ENCODE measurements at places on chromosomes 16 and 17. TPM values are rescaled to one million over a fixed set of nuclear protein-coding genes. Genes with fewer than 3 reads are reported as not detected.

- DNase-seq: no peak
Observed at GRCh38 chr17:72143245-72143644, 22.4 kb downstream of the SOX9 start.

GRCh38 chr17:60142872-60143499 is 6.8 kb upstream of the CA4 start:
- DNase-seq: peak; percentile 88

- DNase-seq: no peak
Observed at GRCh38 chr17:27595208-27595607, 35.8 kb upstream of the LGALS9 start.

CHD3 gene
- 18.0 TPM for total RNA-seq

DNA sequence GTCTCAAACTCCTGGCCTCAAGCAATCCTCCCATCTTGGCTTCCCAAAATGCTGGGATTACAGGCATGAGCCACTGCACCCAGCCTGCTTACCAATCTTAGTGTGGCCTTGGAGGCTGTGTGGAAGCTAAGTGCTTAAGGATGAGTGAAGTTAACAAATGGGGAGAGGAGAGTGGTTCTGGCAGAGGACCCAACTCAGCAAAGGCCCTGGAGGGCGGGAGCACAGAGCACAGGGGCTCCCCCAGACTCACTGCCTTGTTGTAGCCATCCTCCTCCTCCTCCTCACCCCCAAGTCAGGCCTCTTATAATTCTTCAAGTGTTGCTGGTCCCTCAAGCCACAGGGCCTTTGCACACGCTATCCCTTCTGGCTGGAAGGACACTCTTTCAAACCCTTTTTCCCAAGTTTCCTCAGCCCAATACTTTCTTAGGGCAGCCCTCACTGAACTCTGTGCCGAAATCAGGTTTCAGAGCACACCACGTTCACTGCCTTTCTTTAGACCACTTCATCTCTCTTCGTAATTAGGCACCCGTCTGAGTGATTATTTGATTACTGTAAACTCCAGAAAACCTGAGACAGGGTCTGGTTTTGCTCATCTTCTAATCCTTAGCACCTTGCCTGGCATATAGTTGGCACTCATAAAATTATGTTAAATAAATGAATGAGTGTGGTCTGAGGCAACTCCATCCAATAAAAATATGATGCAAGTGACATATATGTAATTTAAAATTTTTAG is 23.4 kb downstream of the NGFR start:
- DNase-seq: peak; percentile 39

DNA sequence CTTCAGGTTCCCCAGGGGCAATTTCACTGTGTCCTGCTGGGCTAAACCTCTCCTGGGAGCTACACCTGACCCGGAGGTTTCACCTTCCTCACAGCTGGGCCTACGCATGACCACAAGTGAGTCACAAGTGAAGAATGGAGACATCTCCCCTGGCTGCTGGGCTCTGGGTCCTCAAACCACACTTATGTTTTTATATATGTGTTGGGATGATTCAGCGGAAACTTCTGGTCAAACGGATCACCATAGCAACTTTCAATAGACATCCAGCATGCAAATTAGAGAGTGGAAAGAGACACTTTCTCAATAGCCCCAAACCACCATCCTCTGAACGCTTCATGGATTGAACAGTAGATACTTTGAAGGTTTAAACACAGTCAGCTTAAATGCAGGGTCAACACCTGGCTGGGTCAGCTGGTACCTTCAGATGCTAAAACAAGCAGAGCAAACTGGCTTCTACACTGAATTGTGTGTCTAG is 28.0 kb upstream of the MAF start:
- DNase-seq: no peak

DNA sequence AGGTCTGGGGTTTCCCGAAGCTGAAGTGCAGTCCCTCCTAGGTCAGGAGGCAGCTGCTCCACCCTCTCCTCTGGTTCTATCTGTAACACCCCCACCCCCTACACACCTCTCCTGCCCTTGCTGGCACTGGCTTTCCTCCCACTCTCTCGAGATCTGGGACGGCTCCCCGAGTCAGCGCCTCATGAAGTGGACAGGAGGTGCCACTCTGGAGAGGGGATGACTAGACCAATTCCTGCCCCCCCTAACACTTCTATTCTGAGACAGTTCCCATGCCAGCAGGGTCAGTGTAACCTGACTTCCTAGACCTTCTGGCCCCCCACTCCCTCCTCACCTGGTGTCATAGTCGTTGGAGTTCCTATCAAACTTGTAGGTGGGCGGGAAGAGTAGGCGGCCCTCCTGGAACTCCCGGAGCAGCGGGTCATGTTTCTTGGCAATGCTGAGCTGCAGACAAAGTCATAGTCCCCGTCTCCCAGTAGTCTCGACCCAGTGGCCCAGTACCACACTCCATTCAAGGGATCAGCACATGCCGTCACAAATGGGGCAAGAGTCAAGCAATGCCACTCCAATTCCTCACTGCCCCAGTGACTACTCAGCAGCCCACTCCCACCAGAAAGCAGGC is 9.7 kb downstream of the INPP5K start:
- DNase-seq: no peak

KCNJ2 gene
- total RNA-seq: 44.3 TPM

DNA sequence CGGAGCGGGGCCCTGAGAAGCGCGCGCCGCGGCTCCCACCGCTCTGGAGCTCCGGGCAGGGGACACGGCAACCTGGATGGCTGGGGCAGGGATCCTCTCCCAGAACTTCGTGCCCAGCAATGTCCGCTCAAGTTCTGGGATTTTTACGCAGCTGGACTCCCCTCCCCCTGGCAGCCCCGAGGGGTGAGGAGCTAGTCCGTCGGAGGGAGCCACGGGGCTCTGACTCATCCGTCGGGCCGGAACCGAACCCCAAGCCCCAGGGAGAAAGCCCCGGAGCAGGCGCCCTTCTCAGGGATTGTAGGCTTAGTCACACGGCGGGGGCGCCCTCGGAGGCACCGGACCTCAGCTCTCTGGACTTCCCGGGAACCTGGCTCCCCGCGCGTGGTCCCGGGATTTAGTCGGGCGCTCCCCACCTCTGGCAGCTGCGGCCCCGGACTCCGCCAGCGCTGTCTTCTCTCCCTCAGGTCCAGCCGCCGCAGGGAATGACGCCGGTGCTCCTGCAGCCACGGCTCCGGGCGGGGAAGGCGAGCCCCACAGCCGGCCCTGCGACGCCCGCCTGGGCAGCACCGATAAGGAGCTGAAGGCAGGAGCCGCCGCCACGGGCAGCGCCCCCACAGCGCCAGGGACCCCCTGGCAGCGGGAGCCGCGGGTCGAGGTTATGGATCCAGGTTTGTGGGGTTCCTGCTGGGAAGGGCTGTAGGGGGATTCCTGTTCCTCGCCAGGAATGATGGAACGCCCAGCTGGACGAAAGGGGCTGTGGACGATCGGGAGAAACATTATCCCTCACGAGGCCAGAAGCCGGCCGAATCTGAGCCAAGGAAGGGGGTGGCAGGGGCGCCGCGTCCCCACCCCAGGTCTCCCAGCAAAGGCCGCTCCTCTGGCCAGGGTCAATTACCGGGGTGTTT is 830 bp downstream of the SPHK1 start:
- DNase-seq: peak; percentile 71

ELMO3 gene
- 0.89 TPM for total RNA-seq

- no peak for DNase-seq
Observed at GRCh38 chr17:76161619-76162266, 20.7 kb upstream of the FOXJ1 start.

SOX15 gene
- total RNA-seq: 0.89 TPM

SSTR5 gene
- 14.7 TPM for total RNA-seq

GRCh38 chr16:84552135-84552534 is 47.7 kb upstream of the MEAK7 start:
- no peak for DNase-seq

DNA sequence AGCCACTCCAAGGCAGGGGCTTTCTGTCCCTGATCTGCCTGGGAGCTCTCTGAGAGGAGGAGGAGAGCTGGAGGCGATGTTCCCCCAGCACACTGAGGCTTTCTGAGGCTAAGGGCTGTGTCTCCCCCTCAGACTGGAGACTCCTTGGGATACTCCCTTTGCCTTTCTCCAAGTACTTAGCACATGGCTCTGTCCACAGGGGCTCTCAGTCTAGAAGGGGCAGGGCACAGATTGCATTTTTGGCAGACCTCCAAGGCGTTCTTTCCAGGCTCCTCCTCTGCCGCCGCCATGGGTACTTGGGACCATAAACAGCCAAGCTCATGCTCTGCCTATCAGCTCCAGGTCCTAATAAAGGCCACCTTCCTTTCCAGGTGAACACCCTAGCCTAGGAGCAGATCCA is 1.8 kb upstream of the GIP start:
- no peak for DNase-seq

RASD1 gene
- 45.3 TPM for total RNA-seq

DPEP3 gene
- not detected for total RNA-seq

ZG16 gene
- not detected for total RNA-seq

DNA sequence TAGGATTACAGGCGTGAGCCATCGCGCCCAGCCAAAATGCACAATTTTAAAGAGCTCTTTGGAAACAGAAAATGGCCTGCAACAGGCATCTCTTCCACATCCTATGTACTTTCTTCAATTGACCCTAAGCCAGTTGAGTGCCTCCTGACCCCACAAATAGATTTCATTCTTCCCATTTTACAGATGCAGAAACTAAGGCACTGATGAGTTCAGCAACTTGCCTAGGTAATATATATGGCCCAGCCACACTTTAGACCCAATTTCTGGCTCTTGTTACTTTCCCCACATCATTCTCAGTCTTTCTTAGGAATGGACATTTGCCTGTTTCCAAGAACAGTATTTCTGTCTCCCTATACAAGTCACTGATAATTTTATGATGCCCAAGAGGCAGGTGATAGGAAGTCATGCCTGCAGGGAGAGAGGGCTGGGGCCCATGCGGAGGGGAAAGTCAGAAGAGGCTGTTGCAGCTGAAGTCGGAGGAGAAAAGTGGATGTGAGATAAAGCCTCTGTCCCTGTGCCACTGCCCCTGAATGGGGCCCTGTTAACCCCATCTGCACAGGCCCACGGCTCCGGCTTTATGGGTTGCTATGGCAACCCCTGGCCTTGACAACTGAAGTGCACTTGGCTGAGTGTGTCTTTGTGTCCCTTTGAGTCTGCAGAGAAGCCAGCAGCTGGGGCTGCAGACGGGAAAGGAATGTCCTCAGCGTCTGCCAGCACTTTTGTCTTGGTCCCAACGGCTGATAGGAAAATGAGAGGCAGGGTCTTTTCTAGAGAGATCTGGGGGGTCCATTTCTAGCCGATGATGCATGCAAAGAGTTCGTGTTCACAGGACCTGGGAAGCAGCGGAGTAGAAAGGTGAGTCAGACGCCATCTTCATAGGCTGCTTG is 45.9 kb downstream of the ABAT start:
- DNase-seq: no peak

DNA sequence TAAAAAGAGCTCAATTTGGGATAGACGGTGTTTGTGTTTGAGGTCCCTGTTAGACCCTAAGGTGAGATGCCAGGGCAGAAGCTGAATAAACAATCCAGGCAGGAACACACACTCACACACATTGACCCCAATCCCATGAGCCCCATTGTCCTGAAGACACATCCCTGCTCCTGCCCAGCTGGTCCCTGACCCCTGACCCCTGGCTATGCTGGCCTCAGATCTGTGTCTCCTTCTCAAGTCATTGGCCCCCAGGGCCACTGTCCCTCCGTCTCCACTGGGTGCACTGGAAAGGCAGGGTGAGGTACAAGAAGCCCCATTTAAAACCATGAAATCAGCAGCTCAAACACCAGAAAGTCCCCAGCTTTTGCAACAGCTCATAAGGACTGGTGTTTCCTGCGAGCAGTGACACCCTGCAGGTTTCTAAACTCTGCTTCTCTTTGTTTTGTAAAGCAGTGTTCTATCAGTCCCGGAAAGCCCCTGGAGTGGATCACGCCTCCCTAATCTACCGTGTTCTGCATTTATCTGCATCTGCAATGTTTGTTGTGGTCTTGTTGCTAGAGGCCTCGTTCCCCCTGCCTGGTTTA is 18.0 kb upstream of the ASGR2 start:
- DNase-seq: no peak

NPIPB13 gene
- 4.5 TPM for total RNA-seq

TPSB2 gene
- 10.0 TPM for total RNA-seq

DNA sequence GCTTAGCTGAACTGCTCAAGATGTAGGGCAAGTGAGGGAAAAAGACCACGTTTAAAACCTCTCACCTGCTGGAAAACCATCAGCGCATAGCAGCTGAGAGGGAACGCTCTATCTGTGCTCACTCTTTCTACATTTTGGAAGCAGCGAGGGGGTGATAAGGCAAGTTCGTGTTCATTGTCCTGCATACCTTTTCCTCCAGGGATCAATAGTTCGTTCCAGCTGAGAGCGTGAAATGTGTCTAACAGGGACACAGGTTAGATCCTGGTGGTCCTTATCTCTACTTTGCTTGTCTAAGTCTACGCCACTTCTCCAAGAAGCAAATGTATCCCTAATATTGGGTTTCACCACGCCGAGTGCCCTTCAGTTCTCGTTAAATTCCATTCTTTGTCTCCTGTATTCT is 183.5 kb upstream of the ZFHX3 start:
- no peak for DNase-seq

- no peak for DNase-seq
Observed at GRCh38 chr17:36153895-36154610, 22.4 kb downstream of the TBC1D3B start.

All from Right ventricle myocardium inferior (tissue), 1 donor.